Activated CD4-positive, alpha-beta T cell treated with anti-CD3 and anti-CD28 coated beads, Interleukin-2, amount 50 U/mL, for 4 hours (primary cell): ENCODE measurements at places on chromosomes 3 and 15.

DNA sequence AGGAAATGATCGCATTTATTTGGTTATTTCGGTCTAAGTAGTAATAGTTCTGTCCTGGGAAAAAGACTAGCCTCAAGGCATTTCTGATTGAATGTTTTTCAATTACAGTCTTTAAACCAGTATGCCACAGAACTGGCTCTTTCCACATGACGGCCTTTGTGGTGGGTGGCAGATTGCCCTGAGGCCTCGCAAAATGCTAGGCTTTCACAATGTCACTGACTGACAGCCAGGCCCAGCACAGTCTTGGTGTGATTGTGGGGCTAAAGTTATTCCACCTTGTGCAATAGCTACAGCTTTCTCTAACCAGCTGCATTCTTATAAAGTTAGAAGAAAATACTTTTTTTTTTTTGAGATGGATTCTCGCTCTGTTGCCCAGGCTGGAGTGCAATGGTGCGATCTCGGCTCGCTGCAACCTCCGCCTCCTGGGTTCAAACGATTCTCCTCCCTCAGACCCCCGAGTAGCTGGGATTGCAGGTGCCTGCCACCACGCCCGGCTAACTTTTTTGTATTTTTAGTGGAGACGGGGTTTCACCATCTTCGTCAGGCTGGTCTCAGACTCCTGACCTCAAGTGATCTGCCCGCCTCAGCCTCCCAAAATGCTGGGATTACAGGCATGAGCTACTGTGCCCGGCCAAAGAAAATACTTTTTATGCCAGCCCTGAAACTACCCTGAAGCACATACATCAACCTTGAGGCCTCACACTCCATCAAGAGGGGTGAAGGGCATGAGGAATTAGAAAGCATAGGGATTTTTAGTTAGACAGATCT is 2.5 kb upstream of the ADIPOQ start:
- no peak for DNase-seq

DNA sequence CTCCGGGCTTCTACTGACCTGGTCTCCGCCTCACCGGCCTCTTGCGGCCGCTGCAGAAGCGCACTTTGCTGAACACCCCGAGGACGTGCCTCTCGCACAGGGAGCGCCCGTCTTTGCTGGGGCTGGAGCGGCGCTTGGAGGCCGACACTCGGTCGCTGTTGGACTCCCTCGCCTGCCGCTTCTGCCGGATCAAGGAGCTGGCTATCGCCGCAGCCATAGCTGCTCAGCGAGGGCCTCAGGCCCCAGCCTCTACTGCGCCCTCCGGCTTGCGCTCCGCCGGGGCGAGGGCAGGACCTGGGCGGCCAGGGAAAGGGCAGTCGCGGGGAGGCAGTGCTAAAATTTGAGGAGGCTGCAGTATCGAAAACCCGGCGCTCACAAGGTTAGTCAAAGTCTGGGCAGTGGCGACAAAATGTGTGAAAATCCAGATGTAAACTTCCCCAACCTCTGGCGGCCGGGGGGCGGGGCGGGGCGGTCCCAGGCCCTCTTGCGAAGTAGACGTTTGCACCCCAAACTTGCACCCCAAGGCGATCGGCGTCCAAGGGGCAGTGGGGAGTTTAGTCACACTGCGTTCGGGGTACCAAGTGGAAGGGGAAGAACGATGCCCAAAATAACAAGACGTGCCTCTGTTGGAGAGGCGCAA is 319.2 kb downstream of the FGF12 start:
- no peak for DNase-seq

DNA sequence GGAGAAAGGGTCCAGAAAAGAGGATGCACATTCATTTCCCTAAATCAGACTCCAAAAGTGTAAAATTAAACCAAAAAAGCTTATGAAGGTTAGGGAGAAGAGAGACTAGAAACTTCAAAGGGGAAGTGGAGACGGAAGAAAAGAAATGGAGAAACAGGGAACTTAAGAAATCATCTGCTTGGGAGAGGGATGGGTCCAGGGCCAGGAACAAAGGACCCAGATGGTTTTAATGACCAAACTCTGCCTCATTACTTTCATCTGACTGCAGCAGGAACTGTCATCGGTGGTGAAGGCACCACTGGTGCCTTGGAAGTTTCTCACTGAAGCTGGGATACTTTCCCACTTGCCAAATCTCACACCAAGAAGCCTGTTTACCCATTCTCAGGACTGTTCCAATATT is 70.5 kb upstream of the SLC4A7 start:
- no peak for DNase-seq

DNA sequence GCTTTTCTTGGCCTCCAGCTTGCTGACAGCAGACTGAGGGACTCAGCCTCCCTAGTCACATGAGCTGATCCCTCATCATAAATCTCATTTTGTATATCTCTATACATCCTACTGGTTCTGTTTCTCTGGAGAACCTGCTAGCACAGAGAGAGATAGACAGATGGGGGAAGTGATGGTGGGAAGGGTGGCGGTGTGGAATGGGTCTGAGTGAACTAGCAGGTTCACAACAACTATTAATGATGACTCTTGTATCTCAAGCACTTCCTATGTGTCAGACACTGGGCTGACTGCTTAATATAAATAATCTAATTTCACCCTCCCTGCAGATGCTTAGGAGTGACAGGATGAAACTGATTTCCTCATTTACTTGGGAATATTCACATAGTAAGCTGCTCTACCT is 106.9 kb upstream of the TLE3 start:
- no peak for DNase-seq

DNA sequence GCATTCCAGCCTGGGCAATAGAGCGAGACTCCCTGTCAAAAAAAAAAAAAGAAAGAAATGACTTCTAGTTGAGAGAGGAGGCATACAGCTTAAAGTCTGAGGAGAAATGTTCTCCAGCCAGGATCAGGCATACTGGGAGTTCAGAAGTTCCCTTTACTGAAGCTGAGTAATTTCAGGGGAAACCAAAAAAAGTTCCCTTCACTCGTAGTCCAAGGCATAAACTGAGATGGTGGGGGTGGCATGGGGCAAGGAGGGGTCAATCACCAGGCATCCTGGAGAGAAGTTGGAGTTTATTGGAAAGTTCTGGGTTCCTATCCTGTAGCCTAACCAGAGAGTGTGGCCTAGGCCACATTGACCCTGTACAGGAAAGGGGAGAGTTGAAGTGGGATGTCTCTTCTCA is 5.9 kb downstream of the GPX1 start:
- DNase-seq, result no peak

GRCh38 chr3:165642761-165643420 is 194.3 kb downstream of the BCHE start:
- DNase-seq, result no peak

GRCh38 chr15:74041311-74041756 is 41.0 kb downstream of the GOLGA6A start:
- no peak for DNase-seq

GRCh38 chr3:20173844-20174410 is 12.1 kb downstream of the SGO1 start:
- DNase-seq, result no peak

- DNase-seq, result no peak
Observed at GRCh38 chr3:113212844-113213375, 1.6 kb downstream of the BOC start.

DNA sequence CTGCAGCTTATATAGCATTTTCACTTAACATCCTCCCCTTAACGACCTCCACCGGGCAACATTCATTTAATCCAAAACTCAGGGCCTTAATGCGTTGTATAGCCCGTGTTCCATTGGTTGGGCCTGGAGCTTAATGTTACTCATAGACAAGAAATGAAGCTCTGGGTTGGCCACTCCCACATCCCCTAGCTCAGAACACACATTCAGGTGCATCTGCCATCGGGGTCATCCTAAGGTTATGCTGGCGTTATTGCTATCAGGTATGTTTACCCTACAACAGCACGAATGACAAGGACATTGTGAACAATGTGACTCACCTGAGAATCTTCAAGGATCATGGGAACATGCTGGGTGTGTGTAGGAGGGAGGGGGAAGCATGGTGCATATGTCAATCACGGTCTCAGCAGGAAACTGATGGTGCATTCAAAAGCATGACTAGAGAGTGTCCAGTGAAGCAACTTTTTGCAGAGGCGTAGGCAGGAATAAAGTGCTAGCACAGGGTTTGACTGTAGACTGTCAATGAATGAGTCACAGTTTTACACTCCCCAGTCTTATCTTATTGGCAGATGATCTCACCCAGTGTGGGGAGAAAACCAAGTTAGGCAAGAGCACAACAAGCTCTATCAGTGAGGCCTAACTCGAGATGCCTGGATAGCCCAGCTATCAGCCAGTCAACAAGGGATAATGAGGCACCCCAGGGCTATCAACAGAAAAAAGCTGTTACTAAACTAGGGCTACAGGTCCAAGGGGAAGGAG is 402.1 kb upstream of the MCTP2 start:
- no peak for DNase-seq

- DNase-seq, result no peak
Observed at GRCh38 chr15:38631119-38632075, 66.8 kb upstream of the RASGRP1 start.

DNA sequence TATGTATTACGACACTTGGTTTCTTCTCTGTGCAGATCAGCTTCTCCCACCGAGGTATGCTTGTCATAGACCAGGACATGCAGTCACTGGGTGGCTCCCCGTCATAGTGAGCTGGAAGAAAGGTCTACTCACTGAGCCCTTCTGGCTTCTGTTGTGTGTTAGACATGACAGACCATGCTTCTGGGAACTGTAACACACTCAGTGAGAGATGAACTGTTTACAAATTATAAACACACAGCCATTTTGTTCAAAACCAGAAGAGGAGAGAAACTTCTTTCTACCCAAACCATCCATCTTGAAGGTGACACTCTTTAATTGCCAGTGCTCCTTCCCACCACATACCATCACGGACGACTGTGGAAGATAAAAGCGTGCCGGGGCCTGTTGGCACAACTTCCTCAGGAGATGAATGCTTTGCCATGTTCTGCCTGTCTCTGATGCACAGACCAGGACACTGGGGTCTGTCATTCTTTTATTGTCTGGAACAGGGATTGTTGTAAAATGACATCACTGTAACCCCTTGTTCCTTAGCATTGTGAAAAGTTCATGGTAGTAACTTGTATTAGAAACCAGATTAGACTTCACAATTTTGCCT is 214.3 kb downstream of the MCTP2 start:
- no peak for DNase-seq

GRCh38 chr15:36936613-36937012 is 163.7 kb downstream of the MEIS2 start:
- DNase-seq, result no peak

DNA sequence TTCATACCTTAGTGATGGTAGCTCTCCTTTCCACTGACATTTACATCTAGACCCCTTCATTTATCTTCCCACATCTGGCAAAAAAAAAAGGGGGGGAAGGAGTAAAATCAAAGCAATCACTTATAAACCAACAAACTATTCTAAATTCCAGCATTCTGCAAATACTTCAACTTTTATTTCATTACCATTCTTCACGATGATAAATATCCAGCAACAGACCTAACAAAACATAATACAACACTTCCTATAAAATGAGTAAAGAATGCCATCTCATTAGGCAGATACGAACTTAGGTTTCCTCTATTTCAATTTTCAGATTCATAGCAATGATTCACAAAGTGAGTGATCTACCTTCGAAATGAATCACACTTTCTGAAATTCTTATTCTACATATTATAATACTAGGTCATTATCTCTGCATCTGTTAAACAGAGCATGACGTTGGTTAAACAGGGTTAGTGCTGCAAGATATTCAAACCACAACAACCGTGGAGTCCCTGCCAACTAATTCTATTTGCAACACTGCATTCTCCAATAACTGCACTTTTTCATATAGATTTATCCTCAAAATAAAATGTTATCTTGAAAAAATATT is at the start of gene LRRFIP2:
LRRFIP2 (minus strand) TSS at position 51 of the 595 bp plus-strand sequence. CDS start 25,599 bp downstream, outside the sequence.
- no peak for DNase-seq

GRCh38 chr15:43390723-43391122 is 19.8 kb downstream of the TUBGCP4 start:
- DNase-seq, result no peak

DNA sequence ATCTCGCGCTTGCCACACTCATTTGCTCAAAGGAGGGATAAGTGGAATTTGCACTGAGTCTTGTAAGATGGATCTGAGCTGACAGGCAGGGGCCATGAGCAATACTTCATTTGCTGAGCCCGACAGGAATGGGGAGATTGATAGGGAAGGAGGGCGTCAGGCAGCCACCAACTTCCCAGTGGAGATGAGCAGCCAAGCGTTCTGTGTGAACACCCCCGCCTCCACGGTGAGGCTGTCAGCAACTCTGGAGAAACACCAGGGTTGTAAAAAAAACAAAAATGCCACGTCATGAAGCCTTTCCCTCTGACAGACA is 36.8 kb downstream of the TLE3 start:
- DNase-seq, result no peak

GRCh38 chr3:101011136-101011535 is 17.9 kb upstream of the ABI3BP start:
- no peak for DNase-seq

DNA sequence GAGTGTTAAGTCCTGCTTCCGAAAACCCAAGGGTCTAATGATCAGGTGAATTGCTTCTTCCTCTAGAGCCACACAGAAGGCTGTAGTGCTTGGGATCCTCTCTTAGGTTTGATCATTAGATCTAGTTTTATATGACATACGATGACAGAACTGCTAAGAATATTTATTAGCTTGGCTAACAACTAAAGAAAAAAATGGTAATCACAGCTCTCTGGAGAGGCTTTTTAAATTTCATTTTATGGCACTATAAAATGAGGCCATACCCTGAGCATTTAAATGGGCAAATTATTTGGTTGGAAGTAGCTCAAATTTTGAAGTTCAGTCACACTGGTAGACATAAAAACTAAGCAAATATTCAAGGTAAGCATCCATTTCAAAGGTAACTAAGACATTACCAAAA is 482.5 kb upstream of the WNT5A start:
- no peak for DNase-seq

DNA sequence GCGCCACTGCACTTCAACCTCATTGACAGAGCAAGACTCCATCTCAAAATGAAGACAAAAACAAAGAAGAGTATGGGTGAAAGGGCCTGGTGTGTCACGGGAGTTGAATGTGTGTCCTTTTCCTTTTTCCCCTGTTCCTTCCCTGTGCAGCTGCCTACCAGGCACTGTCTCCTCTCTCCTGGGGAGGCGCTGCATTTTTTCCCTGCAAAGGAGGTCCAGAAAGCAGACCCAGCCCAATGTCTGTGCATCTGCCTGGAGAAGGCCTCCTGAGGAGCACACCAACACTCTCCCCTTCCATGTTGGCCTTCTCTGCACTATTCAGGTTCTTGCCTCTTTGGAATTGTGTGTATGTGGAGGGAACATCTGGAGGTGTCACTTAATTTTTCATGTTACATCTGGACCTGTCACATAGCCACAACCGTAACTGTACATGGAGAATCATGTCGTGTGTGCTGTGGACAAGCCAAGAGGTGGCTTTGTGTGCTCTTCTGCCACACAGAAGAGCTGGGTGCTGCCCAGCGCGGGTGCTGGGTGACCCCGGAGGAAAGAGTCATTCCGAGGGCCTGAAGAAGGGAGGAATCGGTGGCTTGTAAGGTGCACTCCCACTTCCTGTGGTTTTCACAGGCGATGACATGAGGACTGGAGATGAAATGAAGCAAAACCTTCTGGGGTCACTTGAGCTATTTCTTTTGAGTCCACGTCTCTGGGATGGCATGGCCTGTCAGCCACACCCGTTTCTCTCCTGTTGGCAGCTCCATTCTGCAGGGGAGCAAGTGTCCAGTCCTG is 46.5 kb upstream of the CGNL1 start:
- DNase-seq, result no peak
